ENCODE measurements at places on chromosomes 3 and 15.

DNA sequence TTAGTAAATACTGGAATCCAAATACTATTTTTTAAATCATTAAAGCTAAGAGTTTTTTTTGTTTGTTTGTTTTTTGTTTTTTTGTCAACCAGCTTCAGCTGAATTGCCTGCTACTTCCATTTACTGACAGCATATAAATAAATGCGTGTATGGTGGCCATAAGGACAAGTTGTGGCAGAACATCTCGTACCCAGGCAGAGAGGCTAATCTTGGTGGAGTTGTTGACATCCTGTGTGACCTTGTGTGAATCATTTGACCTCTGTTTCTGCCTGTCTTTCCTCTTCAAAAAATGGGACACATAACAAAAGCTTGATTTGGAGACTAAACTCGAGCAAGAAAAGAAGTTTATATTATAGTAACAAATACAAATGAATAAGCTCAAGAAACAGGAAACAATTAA lies 734.2 kb downstream of the MCTP2 start:
- no peak for DNase-seq

GRCh38 chr3:168820810-168821415 lies 725.2 kb upstream of the GOLIM4 start:
- DNase-seq, result no peak

GRCh38 chr3:178439504-178439903 lies 96.7 kb upstream of the KCNMB2 start:
- DNase-seq, result peak; percentile 15

DNA sequence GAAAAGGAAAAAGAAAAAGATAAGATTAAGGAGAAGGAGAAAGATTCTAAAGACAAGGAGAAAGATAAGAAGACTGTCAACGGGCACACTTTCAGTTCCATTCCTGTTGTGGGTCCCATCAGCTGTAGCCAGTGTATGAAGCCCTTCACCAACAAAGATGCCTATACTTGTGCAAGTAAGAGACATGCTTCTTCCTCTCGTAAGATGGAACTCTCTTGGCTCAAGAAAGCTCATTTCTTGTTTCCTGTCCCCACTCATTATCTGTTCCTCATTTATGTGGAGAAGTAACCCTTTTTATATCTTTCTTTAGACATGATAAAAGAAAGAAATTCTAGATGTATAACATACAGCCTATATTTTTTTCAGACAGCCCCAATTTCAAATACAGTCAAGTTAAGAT lies 101.4 kb downstream of the KLHL25 start:
- no peak for DNase-seq

DNA sequence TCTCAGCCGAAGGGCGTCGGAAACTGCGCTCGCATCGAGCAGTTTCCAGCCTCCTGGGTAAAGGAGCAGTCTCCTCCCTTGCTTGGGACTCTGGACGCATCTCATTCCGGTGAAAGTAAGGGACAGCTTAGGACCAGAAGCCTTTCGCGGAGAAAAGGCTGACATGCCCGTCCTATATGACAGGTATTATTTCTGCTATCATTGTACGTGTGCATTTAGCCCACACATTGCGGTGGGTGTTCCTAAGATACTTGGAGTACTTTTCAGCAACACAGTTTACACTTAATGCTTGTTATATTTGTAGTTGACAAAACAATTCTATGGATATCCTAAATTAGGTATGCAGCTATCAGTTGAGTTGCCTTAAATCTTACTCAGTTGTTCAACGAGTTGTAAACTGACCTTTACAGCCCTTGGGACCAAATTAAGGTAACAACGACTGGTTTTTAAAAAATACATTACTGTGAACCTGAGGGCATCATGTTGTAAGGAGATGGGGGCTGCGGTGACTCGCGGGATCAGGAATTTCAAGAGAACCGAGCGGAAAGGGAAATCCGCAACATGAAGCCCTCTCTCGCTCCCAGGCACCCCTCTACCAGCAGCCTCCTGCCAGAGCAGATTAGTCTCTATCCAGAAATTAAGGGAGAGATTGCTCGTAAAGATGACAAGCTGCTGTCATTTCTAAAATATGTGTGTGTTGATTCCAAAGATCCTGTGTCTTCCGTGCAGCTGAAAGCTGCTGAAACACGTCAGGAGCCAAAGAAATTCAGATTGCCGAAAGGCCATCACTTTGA lies 632 bp upstream of the COPS2 start:
- DNase-seq, result no peak

DNA sequence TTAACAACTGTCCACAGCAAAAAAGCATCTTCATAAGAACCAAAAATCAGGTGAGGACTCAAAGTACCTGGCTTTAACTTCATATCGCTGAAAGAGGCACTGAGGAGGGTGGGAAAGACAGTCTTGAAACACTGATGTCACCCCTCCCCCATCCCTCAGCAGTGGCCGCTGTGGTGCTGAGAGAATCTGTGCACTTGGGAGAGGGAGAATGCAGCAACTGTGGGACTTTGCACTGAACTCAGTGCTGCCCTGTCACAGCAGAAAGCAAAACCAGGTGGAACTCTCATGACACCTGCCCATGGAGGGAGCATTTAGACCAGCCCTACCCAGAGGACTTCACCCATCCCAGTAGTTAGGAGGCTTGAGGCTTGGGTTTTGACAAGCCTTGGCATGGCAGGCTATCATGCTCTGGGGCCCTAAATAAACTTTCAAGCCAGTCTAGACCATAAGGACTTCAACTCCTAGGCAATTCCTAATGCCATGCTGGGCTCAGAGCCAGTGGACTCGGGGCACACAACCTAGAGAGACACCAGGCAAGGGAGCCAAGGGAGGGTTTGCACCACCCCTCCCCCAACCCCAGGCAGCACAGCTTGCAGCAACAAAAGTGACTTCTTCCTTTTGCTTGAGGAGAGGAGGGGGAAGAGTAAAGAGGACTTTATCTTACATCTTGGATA lies 6.1 kb upstream of the ZSCAN2 start:
- DNase-seq, result no peak

DNA sequence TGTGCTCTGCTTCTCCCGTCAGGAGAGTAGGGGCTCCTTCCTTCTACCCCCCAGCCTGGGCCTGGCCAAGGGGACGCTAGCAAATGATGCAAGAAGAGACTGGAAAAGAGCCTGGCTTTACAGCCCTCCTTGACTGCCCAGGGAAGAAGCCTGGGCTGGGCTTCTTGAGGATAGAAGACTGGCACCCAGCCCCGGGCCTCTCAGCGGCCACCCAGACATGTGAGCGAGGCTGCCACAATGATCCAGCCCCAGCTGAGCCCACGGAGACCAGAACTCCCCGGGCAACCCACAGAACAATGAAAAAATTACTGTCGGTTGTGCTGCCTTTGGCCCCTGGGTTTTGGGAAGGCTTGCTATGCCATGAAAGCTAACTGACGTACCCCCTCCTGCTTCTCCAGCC lies 100.6 kb upstream of the PRR20G start:
- DNase-seq, result no peak

GRCh38 chr3:185586686-185587039 lies 568 bp downstream of the SENP2 start:
- peak; percentile 76 for DNase-seq

- no peak for DNase-seq
These were observed 386.1 kb downstream of the PTPRG start for GRCh38 chr3:61947456-61947855.

DNA sequence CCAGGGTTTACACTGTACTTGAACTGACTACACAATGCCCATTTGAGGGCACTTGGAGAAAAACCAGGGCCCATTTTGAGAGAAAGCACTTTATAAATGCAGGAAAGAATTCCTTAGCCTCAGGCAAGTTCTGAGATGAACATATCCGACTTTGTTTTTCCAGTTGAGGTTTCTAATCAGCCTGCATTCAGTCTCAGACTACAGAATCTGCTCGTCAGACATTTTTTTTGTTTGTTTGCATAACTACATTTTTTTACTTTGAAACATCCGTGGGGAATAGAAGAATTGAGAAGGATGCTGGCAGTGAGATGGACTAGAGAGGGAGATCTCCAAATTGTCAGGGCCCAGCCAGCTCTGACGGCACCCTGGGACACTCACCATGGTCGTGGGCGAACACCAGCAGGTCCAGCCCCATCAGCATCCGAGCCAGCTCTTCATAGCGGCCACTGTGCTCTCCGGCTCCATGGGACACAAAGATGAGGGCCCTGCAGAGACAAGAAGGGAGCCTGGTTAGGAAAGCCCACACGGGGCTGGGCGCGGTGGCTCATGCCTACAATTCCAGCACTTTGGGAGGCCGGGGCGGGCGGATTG lies 40.8 kb downstream of the MGLL start:
- DNase-seq, result no peak
